ENCODE measurements at places on chromosomes 6 and 20. TPM values are rescaled to one million over a fixed set of nuclear protein-coding genes. Genes with fewer than 3 reads are reported as not detected.

The TCF21 gene
- 0.17 TPM for polyA plus RNA-seq

The KIAA0408 gene
- polyA plus RNA-seq = 3.0 TPM

DNA sequence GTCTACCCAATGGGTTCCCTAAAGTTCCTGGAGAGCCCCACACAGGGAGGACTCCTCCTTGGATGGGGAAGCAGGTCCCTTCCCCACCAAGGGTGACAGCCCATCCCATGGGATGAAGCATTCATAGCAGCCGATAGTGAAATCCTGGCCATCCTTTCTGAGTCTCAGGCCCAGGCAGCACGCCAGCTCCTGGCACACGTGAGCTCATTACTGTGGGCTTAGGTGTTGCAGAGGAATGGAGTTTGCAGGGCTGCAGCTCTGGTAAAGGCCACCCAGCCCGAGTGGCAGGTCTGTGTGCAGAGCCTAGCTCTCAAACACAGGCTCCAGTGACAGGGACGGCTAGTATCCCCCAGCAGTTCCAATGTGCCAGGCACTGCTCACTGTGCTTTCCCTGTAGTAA, 31.0 kb downstream of the SIRPA start:
- no peak for DNase-seq

GRCh38 chr6:135182071-135183001, 1.2 kb downstream of the MYB start:
- DNase-seq = no peak

- no peak for DNase-seq
These were observed 503.2 kb downstream of the CDKAL1 start for GRCh38 chr6:21037453-21037852.

DNA sequence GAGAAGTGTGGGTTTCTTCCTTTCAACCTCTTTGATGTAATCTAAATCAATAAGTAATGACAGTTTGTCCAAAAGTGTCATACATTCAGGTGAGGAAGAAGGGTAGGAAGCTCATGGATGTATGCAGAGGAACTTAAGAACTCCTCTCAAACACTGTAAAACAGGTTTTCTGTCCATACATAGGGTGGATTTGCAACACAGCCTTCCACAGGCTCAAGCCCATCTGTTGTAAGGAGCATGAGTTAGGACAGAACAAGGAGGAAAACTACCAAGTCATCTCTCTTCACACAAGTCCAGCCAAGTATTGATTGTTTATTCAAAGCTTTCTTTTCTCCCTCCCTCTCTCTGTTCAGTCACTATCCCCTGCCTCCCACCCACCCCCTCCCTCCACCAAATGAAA, 49.0 kb upstream of the CDYL start:
- DNase-seq = no peak

- DNase-seq = no peak
These were observed 65.6 kb upstream of the RREB1 start for GRCh38 chr6:7042056-7042653.

DNA sequence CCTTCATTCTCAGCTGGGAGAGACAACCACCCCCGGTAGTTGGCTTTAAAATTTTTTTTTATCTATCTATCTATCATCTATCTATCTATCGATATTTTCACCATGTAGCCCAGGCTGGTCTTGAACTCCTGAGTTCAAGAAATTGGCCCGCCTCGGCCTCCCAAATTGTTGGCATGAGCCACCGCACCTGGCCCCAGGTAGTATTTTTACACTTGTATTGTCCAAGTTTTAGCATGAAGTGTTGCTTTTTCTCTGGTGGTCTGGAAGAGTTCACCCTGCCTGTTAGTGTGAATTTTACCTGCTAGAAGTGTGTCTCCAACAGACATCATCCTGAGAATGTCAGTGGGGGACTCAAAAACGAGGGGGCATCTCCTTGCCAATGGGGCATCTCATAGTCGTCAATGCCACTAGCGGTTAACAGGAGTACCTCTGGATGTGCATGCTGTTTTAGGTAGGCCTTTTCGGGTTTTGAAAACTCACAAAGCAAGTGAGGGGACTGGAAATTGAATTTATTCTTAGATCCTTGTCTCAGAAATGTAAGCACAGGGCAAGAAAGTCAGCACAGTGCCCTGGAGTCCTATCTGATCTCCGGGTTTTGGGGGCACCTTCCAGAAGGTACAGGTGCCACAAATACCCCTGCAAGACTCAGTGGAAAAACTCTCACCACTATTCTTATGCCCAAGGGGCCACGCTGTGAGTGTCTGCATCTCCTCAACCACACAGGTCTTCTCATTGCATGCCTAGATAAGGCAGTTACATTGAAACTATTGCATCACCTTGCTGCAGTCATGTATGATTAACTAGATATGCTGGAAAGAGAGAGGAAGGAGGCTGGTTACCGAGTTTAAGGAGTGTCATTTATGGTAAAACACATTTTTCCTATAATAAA, 37.1 kb downstream of the TNFAIP3 start:
- DNase-seq = peak; percentile 11

All from A549 (cell line).